ENCODE measurements at places on chromosomes 1 and 21.

- DNase-seq = peak; percentile 28
Measured at GRCh38 chr1:70143048-70143659, 62.2 kb downstream of the LRRC40 start.

GRCh38 chr21:45465611-45466329 lies 60.8 kb downstream of the COL18A1 start:
- DNase-seq = no peak

DNA sequence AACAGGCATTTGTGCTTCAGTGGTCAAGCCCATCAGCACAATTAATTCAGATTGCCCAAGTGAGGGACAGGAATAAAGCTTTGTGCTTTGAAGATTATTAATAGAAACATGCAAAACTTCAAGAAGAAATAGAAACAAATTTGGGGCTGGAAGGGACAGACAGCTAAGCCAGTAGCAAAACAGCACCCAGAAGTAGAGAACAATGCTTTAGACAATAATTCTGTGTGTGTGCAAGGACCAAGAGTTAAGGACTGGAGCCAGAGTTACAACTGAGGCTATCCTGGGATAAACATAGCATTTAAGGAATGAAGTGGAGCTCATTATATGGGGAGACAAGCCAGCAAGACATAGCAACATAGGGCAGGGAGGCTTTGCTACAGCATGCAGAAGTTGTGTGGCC lies 251.9 kb upstream of the DAB1 start:
- no peak for DNase-seq

GRCh38 chr1:220441211-220441610 lies 86.7 kb upstream of the MARK1 start:
- DNase-seq = no peak

GRCh38 chr1:14567056-14567455 lies 31.4 kb upstream of the KAZN start:
- DNase-seq = no peak

DNA sequence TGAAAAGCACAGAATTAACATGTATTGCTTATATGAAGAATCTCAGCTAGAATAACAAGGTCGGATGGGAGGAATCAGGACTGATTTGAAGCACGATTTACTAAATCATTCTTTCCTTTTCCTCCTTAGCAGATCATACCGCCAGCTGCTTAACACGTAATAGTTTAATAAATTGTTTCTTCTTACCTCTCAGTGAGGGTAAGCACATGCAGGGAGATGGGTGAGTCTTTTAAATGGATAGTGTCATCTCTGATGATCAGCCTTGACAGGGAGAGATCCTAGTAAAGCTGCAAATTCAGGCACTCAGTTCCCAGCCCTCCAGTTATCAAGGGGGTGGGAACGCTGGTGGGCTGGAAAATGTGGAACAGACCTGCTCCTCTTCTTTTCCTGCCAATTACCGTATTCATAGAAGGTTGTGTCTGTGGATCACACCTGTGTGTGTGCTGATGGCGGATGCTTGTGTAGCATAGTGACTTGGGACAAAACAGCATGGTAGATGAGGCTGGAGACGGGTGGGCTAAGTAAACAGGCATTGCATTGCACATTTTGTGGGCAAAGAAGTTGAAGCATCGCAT lies 30.7 kb downstream of the NTPCR start:
- DNase-seq = no peak

GRCh38 chr21:45801129-45801964 lies 157.8 kb downstream of the PCBP3 start:
- no peak for DNase-seq

GRCh38 chr21:39518055-39518846 lies 66.5 kb downstream of the SH3BGR start:
- DNase-seq = peak; percentile 4

- DNase-seq = no peak
Measured at GRCh38 chr1:3638676-3639075, 11.2 kb downstream of the WRAP73 start.

GRCh38 chr1:30977105-30977504 lies 68.5 kb upstream of the SDC3 start:
- no peak for DNase-seq

DNA sequence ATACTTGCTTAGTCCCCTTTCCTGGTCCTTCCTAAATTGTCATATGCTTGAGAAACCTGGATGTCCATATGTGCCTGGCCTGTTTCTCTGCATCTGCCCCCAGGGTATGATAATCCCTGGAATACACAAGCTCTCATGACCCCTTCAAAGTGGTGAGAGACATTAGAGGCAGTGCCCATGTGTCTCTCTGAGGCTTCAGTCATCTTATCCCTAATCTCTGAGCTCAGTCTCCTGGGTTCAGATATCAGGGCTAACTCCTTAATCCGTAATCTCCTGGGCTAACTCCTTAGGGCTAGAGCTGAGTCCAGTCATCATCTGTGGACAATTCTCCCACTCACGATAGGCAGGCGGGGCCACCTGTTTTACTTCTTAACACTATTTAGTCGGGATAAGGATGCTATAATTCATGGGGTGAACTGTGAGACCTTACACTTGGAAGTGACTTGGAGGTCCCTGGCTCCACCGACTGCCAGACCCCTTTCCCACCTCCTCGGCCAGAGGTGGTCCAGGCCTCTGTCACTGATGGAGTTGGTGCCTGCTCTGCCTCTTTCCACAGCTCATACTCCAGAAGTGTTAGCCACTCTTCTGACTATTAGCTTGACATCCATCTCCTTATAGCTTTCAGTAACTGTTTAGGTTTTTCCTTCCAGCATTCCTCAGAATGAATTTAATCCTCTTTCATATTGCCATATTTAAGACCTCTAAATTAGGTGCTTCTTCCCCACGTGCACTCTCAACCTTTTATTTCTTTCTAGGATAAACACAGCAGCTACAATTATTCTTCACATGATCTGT lies 22.7 kb downstream of the CCN1 start:
- DNase-seq = no peak

DNA sequence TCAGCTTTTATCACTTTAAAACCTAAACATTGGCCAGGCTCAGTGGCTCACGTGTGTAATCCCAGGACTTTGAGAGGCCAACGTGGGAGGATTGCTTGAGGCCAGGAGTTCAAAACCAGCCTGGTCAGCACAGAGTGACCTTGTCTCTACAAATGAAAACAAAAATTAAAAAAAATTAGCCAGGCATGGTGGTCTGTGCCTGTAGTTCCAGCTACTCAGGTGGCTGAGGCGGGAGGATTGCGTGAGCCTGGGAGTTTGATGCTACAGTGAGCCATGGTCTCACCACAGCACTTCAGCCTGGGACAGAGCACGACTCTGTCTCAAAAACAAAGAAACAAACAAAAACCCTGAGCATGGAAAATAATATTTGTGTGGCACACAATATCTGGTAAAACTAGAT lies 143.5 kb upstream of the HNRNPU start:
- no peak for DNase-seq

- DNase-seq = no peak
Measured at GRCh38 chr1:43199093-43199726, 27.1 kb downstream of the CFAP57 start.

GRCh38 chr1:58784758-58785441 lies 1.1 kb upstream of the JUN start:
- peak; percentile 88 for DNase-seq

DNA sequence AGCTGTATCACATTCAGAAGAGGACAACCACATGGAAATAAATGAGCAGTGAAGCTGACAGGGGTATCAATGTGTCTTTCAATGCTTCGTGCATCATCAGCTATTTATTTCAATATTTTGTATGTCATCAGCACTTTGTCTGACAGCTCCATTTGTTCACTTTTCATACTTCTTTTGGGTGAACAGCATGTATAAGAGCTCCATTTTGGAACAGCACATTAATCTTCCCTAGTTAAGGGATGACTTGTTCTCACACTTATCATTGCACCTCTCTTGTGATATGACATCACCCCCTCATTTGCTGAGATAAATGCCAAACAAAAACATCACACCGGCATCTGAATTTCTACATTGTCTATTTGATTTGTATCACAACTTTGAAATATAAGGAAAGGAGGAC lies 190.6 kb upstream of the SAMSN1 start:
- DNase-seq = no peak

GRCh38 chr1:227428803-227429202 lies 110.5 kb upstream of the CDC42BPA start:
- DNase-seq = no peak

DNA sequence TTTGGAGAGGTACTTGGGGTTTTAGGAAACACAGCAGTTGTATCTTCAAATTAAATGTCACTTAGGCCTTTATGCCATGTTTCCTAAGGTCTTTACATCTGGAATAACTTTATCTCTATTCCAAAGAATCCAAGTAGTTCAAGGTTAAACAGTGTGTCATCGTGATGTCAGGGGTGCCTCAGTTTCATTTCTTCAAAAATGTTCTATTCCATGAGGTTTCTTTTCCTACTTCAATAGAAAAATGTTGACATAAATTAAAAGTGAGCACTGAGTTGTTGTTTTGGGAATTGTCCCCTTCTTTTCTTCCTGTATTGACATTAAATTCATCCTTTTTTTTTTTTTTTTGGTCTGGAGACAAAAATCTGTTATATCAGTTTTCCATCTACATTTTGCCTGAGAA lies 160.6 kb upstream of the C21orf91 start:
- no peak for DNase-seq

DNA sequence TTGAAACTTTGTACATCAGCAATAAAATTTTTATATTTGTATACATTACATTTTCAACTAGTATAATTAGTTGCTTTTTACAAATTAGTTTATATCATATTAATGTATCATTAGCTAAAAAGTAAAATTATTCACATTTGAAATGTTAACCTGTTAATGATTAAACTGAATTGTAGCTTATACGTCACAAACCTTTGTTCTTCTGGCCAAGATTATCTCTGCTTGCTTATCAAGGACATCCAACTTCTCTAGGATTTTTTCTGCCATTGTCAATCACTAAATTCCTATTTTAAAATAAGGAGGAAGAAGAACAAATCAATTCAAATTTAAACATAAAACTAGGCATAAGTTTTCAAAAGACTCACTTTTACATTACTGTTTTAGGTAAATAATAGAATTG lies 7.8 kb downstream of the C1orf141 start:
- no peak for DNase-seq

DNA sequence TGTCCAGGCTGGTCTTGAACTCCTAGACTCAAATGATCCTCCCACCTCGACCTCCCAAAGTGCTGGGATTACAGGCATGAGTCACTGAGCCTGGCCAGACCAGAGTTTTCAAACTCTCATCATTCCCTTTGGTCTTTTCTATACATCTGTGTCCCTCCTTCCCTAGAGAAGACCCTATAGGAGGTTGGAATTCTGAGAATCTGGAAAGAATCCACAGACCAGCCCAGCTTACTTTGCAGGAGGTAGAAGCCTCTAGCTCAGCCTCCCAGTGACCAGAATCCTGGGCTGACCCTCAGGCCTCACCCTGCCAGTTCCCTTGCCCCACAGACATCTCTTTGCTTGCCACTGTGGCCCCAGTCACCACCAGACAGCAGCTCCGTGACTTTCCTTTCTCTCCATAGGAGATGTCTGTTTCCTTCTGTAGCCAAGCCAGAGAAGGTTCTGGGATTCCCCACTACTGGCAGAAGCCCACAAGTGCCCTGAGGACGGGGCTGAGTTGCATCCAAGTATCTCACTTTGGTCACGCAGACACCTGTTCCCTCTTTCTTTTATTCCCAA lies 34.7 kb upstream of the KHDRBS1 start:
- DNase-seq = no peak

GRCh38 chr1:160282807-160283206 lies 2.1 kb downstream of the PEX19 start:
- no peak for DNase-seq

DNA sequence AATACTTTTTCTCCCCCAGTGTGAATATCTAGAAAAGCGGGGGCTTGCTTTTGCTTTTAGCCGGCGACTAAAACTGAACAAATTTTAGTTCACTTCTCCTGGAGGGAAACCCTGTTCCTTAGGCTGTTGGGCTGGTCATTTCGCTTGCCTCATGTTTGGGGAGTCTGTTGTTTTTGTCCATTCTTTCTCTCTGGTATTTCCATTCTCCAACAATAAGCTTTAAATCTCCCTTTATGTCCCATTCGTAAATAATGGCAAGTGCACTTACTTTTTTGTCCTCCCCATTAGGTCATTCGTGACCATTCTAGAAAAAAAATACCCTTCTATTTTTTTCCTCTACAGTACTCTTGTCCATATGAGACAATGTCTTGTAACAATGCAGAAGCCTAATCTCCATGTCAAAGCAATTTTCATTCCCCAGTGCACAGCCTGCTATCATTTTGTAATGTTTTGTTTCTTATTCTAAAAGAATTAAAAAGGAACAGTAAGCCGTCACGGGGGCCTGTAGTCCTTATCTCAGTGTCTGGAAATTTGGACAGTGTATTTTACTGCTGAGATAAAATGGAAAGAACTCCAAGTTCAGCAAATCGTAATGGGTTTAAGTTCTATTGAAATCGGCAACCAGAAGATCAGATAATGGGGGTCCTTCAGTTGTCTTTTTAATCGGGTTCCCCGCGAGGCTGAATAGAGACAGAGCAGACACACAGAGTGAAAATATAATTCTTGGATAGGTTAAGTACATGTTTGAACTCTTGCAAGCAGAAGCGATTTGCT lies 21.8 kb downstream of the PROX1 start:
- DNase-seq = no peak

DNA sequence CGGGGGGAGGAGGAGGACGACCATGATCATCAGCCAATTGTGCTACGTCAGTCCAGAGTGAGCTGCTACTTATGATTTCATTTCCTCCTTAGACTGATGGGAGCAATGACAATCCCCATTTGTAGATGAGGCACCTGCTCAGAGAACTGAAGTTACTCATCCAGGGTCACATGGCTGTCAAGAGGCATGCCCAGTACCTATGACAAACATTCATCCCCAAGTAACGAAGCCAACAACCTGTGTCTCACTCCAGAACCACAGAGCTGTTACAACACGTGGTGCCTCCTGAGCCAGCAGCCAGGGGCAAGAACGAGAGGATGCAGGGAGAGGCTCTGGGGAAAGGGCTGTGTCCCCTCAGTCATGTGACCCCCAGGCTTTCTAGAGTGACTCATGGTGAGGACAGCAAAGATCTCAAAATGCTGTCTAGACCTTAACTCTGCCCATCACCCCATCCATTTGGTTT lies 93.6 kb downstream of the SIM2 start:
- no peak for DNase-seq

GRCh38 chr1:43924516-43924915 lies 9.1 kb upstream of the ARTN start:
- DNase-seq = no peak

GRCh38 chr1:224704107-224704735 lies 88.1 kb downstream of the CNIH3 start:
- DNase-seq = no peak

GRCh38 chr1:40160806-40161124 lies 422 bp upstream of the RLF start:
- DNase-seq = no peak

- no peak for DNase-seq
Measured at GRCh38 chr1:150409504-150410362, 45.8 kb downstream of the RPRD2 start.

DNA sequence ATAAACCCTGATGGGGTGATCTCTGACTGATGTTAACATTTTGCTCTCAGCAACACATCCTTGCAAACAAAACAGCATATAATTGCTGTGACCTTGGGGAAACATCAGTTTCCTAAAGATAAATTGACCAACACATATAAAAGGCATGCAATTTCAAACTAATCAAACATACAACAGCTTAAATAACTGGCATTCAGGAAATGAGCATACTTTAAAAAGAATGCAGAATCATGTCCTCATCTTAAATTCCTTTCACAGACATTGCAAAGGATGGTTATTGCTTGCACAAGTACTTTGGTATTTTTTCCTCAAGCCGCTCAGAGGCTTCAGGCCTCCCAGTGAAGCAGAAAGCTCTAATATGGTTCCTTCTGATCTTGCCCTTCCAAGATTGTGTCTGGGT lies 53.4 kb upstream of the RGS18 start:
- peak; percentile 14 for DNase-seq
